ENCODE measurements at places on chromosomes 1 and 21.

GRCh38 chr1:67367370-67368045 is 59.8 kb downstream of the IL12RB2 start:
- no peak for DNase-seq

- DNase-seq: no peak
These were observed 1.4 kb upstream of the IRF2BP2 start for GRCh38 chr1:234611225-234611846.

DNA sequence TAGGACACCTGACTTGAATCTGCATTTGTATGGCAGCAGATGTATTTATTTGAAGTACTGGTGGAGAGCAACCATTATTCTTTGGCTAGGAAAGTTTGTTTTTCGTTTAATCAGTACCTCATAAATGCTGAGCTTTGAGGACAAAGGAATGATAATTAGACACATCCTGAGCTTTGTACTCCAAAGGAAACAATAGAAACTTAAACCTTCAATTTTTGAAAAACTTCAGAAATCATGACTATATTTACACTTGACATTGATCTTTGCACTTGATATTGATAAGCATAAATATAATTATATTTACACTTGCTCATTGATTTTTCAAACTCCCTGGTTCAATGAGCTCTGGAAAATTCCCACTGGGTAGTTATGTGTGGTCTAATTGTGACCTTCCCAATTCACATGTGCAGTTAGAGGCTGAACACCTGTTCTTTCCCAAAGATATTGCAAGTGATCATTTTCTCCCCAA is 10.7 kb downstream of the PATJ start:
- DNase-seq: no peak

- no peak for DNase-seq
These were observed 55.0 kb upstream of the SERBP1 start for GRCh38 chr1:67485046-67485811.

GRCh38 chr1:178650934-178651511 is 74.0 kb upstream of the RALGPS2 start:
- no peak for DNase-seq

- DNase-seq: no peak
These were observed 200.6 kb downstream of the BRINP3 start for GRCh38 chr1:190277107-190277506.

GRCh38 chr1:3558036-3558726 is 53.1 kb downstream of the MEGF6 start:
- DNase-seq: no peak

- DNase-seq: no peak
These were observed 2.9 kb downstream of the MTARC1 start for GRCh38 chr1:220789532-220790147.

DNA sequence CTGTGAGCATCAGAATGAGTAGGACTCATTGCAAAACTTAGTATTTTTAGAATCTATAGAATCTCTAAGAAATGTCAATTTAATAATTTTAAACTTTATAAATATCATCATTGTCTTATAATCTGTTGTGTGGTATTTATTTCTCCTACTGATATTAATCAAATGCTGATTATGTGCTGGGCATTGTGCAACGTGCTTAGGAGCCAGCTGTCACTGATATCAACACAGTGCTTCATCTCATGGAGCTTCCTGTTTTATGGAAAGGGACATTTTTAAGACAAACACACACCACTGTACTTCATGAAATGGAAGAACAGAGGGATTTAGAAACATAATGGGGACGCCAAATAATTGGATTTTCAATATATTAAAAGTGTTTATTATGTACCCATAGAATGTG is 737.9 kb upstream of the TMPRSS15 start:
- no peak for DNase-seq

DNA sequence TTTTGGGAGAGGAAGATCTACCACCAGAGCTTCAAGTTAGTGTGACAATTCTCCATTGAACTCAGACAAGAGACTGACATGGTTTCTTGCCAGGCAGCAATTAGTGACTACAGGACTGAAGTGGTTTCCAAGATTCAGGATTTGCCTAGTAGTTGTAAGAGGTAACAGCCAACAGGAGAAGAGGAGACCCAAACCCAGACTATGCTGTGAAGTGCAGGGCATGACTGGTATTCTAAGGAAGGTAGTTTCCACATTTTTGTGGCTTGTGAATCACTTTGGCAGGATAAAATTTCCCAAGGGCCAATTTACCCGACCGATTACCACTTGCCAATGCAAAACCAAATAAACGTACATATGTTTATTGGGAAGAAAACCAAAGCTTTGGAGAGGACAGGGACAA is 14.7 kb upstream of the RAP1A start:
- no peak for DNase-seq

DNA sequence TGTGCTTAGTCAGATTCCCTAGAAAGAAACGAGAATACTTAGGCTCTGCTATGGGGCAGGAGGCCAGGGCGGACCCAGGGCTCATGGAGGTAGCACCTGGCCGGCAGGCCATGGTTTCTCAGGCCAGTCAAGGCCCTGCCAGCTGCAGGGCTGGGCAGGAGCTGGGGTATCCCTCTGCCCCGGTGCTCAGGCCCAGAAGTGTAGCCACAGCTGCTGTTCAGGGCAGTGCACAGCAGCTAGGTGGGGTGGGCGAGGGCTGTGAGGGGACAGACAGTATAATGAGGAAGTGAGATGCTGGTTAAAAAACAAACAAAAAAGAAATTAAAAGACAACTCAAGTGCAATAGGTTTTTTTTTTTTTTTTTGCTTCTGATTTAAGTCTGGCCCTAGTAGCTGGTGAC is 34.0 kb upstream of the EDN2 start:
- DNase-seq: no peak

DNA sequence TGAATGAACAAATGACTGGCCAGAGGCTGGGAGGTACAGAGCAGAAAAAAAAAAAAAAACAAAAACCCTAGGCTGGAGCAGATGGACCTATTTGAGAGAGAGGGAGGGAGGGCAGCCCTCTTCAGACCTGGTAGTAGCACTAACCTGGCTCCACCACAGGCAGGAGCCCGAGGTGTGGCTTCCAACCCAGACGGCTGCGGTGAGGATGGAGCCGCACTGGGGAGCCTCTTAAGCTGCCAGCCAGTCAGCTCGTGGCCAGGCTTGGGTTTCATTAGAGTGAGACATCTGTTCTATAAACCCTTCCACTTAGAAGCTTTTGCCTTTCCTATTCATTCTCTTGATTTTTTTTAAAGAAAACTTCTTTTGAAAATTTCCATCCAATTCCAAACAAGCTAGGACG is 16.8 kb downstream of the LGR6 start:
- no peak for DNase-seq

- DNase-seq: no peak
These were observed 23.3 kb upstream of the GBP2 start for GRCh38 chr1:89149229-89149628.

DNA sequence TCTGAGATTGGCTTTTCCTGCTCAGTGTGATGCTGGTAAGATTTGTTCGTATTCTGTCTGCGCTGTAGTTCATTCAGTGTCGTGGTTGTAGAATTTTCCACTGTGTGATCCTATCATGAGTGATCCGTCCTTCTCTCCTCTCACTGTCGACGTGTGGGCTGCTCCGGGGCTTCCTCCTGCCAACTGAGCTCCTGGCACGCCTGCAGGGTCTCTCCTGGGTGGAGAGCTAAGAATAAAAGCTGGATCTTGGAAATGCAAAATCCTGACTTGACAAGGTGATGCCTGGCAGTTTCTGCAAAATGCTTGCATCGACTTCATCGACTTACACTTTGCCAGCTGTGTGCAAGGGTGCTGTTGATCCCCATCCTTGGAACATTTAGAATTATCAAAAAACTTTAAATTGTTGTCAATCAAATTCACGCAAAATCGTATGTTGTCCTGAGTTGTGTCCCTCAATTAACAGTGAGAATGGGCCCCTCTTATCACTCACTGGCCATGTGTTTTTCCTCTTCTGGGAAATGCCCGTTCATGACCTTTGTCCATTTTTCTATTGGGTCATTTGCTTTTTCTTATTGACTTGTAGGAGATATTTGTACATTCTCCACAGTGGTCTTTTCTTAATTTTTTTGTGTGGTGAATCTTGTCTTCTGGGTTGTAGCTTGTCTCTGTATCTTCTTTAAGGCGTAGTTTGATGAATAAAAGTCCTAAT is 125.5 kb downstream of the CRYAA start:
- DNase-seq: no peak

GRCh38 chr1:201597551-201598230 is 58.8 kb downstream of the NAV1 start:
- no peak for DNase-seq

DNA sequence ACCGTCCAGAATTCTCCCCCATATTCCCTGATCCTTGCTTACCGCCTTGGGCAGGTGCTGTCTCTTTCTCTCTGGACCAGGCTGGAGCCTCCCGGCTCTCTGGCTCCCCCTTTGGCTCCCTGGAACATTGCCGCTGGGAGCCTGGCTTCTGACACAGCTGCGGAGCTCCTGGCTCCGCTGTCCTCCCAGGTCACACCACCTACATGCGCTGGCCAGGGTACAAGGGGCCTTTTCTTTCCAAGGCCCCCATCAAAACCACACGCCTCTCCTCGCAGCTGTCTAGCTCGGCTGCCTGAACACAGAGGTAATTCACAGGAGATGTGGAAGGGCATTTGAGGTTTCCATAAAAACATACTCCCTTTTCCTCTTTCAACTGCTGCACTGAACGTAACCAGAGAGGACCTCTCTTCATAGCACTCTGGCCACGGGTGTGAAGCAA is 7.5 kb upstream of the ZNF648 start:
- no peak for DNase-seq

- DNase-seq: no peak
These were observed 108.2 kb downstream of the VPS13D start for GRCh38 chr1:12338017-12338416.

- no peak for DNase-seq
These were observed 113.3 kb downstream of the TNR start for GRCh38 chr1:175630076-175630475.

DNA sequence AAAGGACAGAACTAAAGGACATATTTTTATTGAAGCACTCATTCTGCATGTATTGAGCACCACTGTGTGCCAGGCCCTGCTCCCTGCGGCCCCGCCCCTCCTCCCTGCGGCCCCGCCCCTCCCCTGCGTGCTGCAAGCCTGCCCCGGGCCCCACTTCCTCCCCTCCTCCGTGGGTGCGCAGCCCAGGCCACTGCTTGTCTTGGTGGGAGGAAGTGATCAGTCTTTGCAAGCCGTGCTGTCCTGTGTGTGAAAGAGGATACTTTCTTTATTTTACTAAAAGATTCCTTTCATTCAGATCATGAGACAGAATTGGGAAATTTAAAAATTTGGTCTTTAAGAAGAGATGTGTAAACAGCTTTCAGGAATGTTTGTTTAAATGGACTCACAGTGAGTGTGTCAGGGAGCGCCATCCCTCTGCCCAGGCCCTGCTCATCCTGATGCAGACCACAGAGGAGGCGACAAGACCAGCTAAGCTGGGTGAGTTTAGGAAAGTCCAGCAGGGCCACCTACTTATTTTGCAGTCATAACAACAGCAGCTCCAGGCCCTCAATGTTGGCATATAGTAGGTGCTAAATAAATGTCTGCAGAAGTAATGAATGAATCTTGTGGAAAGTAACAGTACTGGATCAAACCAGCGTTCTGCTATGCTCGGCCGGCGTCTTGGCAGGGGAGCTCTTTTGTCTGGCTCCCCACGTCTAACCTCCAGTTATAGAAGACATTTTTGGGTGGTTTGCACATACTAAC is 88.3 kb upstream of the SELENON start:
- DNase-seq: peak; percentile 63

- DNase-seq: no peak
These were observed 15.1 kb downstream of the CD53 start for GRCh38 chr1:110888049-110888448.

DNA sequence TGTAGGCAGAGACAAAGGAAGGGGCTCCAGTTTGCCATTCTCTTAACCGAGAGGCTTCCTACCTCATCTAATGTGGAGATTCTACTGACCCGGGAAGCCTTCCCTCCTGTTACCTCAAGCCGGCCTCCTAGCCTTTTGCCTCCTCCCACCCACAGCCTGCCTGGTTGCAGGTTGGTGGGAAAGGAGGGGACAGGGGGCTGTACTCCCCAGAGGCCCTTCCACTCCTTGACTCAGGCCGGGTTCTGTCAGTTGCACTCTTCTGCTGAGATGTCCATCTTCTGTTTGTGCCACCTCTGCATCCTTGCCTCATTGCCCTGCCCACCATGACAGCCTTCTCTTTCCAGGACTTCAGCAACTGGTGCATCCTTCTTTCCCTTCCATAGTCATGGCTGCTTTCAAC is 98.0 kb upstream of the SLC44A3 start:
- DNase-seq: no peak

DNA sequence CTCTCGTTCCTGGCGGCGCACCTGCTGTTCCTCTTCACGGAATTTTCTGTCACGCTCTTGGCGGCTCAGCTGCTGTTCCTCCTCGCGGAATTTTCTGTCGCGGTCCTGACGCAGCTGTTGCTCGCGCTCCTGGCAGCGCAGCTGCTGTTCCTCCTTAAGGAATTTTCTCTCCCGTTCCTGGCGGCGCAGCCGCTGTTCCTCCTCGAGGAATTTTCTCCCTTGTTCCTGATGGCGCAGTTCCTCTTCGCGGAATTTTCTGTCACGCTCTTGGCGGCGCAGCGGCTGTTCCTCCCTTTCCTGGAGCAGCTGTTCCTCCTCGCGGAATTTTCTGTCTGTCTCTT is 6.4 kb downstream of the TCHH start:
- no peak for DNase-seq

- DNase-seq: no peak
These were observed 5.3 kb upstream of the HPDL start for GRCh38 chr1:45321444-45321843.

GRCh38 chr1:154325583-154326545 is 539 bp downstream of the ATP8B2 start:
- no peak for DNase-seq

GRCh38 chr1:150551784-150552127 is 2.5 kb downstream of the ADAMTSL4 start:
- DNase-seq: no peak

DNA sequence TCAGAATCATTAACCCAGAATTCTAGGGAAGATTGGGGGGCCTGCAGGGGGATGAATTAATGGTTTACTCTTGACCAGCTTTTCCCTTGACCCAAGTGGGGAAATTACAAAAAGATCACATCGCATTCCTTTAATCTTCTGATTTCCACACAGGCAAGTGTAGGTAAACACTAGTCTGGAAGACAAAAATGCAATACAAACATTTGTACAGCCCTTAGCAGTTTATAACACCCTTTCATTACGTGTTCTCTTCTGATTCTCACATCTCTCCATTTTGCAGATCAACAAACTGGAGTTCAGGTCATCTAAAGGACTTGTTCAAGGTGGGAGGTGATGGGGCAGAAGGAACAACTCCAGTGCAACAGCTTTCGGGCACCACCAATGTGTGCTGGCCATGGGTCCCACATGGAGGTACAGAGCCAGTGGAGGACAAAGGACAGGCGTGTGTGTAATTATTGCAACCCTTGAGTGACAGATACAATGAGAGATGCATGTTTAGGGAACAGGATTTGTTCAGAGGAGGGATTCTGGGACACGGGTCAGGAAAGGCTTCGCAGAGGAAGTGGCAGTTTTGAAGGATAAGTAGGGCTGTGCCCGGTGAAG is 20.4 kb downstream of the ATF3 start:
- DNase-seq: no peak

- no peak for DNase-seq
These were observed 223.9 kb downstream of the LTN1 start for GRCh38 chr21:28768753-28769152.

GRCh38 chr1:112244131-112244530 is 151.9 kb upstream of the CTTNBP2NL start:
- no peak for DNase-seq

- no peak for DNase-seq
These were observed 152.5 kb downstream of the KCNH1 start for GRCh38 chr1:210981490-210981889.

Data from stimulated activated CD4-positive, alpha-beta T cell treated with anti-CD3 and anti-CD28 coated beads, Interleukin-12 subunit alpha, Interleukin-12 subunit beta, amount 100 ng/mL, for 24 hours (primary cell).